ENCODE measurements at places on chromosomes 11 and 22.

- no peak for DNase-seq
These were observed 368.1 kb downstream of the DCDC1 start for GRCh38 chr11:31001427-31001826.

GRCh38 chr22:19036523-19037273, 85.5 kb downstream of the DGCR2 start:
- no peak for DNase-seq

DNA sequence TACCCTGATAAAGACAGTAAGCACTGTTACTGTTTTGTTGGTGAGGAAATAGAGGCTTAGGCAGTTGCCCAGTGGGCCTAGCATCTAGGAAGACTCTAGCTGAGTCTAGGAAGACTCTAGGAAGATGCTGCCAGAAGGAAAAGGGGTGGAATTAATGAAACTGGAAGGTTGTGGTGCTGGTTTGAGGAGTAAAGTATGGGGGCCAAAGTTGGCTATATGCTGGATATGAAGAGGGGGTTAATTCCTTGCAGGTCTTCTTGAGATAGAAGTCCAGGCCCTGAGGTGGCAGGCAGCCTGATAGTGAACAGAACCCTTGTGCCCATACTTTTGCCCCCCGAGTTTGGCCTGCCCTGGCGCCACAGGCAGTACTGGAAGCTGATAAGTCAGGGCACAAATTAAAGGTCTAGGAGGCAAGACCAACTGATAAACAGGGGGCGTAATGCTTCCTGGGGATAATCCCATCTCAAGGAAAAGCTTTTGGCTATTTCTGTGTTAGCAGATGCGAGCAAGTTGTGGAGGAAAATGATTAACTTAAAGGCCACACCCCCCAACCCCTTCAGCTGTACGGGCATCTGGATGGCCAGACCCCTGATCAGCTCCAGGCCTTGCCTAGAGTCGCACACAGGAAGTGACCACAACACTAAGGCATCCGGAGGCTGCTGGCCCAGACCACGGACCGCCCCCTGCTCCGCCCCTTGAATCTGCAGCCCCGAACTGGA, 3.1 kb downstream of the ILK start:
- peak; percentile 58 for DNase-seq

GRCh38 chr22:41619979-41620588, 759 bp downstream of the DESI1 start:
- DNase-seq: peak; percentile 33

- DNase-seq: no peak
These were observed 21.2 kb downstream of the TTC28 start for GRCh38 chr22:28658448-28658847.

DNA sequence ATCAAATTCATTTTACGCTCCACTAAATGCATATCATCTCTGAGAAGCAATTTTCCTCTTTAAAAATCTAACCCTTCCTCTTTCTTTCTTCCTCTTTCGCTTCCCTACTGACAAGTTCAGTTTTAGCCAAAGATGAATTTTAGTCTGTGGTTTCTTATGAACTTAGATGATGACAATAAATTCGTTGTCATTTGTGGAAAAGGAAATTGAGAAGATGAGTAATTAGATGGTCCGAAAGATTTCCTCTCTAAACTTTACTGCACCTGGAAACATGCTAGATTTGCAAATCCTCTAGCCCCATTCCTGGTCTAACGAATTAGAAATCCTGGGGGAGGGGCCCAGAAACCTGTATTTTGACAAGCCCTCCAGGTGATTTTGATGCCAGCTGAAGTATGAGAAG, 855.4 kb upstream of the CHORDC1 start:
- DNase-seq: no peak

- no peak for DNase-seq
These were observed 724.8 kb upstream of the LUZP2 start for GRCh38 chr11:23772081-23772480.

GRCh38 chr11:65452806-65453490, 30.4 kb downstream of the NEAT1 start:
- no peak for DNase-seq

GRCh38 chr11:35276396-35277145, 137.6 kb downstream of the CD44 start:
- DNase-seq: no peak

DNA sequence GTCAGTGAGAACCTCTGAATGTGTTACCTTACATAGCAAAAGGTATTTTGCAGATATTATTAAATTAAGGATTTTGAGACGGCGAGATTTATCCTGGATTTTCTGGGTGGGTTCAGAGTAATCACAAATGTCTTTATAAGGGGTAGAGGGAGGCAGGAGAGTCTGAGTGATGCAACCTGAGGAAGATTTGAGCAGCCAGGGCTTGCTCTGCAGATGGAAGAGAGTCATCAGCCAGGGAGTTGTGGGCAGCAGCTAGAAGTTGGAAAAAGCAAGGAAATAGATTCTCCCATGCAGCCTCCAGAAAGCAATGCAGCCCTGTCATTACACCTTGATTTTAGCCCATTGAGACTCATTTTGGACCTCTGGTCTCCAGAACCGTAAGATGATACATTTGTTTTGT, 4.1 kb upstream of the WDR74 start:
- DNase-seq: no peak

DNA sequence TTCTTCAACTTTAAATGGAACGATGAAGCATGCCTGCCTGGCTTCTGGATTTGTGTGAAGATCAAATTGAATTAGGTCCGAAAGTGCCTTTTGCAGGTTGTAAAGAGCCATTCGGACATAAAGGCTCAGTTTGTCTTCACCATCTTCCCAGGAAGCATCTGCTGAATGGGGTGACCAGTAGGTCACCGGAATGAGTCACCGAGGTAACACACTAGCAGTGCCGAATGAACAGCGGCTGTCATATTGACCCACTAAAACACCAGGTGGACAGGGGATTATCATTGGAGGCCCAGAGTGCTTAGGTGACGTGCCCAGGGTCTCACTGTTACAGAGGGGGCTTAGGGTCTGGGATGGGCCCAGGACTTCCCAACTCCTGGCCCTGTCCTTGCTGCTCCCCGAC, 43.1 kb upstream of the MYH9 start:
- no peak for DNase-seq

DNA sequence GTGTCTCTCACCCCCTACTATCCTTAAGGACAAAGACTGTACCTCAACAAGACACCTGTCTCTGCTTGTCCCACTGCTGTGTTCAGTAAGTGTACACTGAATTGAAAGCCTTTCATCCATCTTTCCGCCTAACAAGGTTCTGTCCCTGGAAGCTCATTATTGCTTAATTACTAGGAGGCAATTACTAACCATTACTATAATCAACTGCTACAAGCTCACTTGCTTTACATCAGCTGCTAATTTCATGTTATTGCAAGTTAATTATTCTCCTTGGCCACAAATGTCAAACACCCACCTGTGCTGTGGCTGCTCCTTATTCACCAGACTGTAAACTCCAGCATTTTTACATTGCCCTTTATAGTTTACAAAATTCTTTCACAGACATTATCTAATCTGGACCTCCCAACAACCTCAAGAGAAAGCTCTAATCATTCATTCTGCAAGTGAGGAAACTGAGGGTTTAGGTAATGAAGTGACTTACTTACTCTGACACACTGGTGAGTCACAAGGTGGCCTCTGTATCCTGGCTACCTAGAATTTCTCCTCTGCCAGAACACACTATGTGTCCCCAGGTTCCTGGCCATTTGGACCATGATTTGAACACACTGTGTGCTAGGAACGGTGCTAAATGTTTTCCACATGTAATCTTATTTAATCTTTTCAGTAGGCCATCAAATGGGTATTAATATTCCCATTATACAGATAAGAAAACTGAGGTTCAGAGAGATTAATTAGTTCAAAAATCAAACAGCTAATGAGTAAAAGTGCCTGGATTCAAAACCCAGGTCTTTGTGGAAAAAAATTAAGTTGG, 66.7 kb downstream of the RAB30 start:
- DNase-seq: no peak

DNA sequence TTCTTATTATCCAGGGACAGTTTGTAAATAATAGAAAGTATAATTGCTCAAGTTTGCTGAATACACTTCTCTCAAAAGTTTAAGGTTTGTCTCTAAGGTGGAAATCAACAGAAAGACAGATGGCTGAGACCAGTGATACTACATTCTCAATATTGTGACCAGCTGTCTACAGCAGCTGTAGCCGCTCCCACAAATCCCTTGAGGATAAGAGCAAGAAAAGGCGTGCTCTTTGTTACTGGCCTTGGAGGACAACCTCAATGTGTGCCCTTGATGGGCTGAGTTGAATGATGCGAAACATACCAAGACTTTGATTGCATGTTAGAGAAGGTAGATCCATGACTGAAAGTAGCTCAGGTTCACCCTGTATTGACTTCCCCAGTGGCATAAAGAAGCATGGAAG, 6.1 kb downstream of the OR6M1 start:
- DNase-seq: no peak

- no peak for DNase-seq
These were observed 113.5 kb downstream of the MAML2 start for GRCh38 chr11:96229354-96229977.

DNA sequence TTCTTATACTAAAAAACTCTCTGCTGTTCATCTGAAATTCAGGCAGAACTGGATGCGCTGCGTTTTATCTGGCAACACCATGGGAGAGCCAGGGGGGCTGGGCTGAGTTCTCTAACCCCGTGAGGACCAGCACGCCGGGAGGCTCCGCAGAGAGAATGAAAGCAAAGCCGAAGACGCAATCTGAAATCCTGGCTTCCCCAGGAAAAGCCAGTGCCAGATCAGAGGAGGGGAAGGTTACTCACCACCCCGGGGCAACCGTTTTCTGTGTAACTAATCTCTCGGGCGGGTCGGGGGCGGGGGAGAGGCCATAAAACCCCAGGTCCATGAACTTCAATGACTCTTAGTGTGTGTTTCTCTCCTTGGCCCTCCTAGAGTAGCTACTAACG, 99.4 kb downstream of the SHANK2 start:
- no peak for DNase-seq

DNA sequence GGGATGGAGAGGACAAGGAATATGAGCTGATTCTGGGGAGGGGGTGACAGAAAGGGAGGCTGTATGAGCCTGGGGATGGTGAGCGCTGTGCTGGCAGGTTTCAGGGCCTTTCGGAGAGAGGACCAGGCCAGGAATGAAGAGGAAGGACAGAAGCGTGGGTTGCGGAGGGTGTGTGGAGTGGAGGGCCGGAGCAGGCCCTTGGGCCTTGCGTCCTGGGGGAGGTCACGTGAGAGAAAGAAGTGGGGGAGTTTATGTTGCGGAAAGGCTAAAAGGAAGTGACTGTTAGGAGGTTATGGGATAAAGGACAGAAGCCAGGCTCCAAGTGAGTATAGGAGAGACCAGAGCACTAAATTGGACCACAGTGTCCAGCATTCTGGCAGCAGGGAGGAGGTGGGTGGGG, 17.5 kb downstream of the BCR start:
- no peak for DNase-seq

GRCh38 chr11:111091321-111091938, 154.1 kb upstream of the POU2AF2 start:
- no peak for DNase-seq

GRCh38 chr11:134395002-134395401, 17.0 kb downstream of the B3GAT1 start:
- no peak for DNase-seq

Measured in activated T-helper 1 cell treated with anti-CD3 and anti-CD28 coated beads, Interleukin-12 subunit alpha, Interleukin-12 subunit beta, Interleukin-2, Interleukin-4 antibody, amounts not matched to agents 30 ng/mL and 10 ng/mL and 1 ng/mL, durations not matched to agents 14 hours and 24 hours and 36 hours (primary cell).